Stimulated activated CD8-positive, alpha-beta memory T cell treated with anti-CD3 and anti-CD28 coated beads, Interleukin-15, amount 100 ng/mL, for 1 hour (primary cell): ENCODE measurements at places on chromosomes 6 and 20.
A peak's percentile ranks its signal among the peaks of the same experiment; 100 is the strongest.

DNA sequence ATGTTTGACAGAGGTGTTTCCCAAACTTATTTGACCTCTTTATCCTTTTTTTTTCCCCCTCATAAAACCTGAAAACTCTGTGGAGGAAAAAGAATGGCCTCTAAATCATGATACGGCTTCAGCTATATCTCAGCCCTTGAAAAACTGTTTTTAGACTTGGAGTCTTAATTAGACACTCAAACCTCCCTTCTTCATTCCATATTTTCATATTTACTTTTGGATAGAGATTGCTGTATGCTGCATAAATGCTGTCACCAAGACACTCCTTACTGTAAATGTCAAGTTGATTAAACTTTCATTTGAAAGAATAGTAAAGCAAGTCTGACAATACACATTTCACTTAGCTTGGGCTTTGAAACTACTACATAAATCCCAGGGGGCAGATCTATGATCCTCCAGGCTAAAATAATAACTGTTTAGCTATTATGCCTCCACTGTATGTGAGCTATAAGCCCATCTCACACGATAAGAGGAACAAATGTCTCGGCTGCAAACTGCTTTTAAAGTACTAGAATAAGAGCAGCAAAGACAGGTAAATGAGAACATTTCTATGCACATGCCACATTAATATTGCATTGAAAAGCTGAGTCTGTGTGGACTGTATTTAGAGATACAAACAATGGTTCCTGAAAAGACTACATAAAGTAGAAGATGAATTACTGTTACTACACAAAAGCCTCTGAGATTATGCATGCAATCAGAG lies 141.3 kb upstream of the HMGN3 start:
- DNase-seq = no peak

DNA sequence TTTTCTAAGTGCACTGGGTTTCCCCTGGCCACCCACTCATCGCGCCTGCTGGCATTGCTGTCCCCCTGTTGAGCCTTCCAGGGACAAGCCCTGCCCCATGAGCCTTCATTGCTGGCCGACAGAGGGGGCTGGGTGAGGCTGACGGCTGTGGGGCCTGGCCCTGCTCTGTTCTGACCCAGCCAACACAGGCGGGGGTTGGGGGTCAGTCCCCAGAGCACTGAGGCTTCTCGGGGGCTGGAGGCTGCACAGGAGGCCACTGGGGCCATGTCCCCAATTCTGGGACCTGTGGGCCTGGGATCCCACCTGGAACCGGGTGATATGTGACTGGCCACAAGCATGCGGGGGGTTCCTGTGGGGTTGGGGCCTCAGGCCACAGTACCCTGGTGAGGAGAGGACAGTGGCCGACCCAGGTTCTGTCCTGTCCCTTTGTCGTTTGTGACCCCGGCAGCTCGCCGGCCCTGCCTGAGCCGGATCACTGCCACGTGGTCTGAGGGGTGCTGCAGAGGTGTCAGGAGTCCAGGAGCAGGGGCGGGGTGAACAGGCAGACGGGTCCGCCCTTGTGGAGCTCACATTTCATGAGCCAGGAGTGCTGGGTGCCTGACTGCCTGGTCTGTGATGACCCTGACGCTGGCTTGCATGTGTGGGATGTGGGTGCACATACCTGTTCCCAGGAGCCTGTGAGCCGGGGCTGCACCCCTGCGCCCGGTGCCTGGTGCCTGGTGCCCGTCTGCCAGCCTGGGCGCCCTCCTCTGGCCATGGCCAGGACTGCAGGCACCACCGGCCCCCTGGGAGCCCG lies 2.1 kb upstream of the COL20A1 start:
- DNase-seq = peak; percentile 33

DNA sequence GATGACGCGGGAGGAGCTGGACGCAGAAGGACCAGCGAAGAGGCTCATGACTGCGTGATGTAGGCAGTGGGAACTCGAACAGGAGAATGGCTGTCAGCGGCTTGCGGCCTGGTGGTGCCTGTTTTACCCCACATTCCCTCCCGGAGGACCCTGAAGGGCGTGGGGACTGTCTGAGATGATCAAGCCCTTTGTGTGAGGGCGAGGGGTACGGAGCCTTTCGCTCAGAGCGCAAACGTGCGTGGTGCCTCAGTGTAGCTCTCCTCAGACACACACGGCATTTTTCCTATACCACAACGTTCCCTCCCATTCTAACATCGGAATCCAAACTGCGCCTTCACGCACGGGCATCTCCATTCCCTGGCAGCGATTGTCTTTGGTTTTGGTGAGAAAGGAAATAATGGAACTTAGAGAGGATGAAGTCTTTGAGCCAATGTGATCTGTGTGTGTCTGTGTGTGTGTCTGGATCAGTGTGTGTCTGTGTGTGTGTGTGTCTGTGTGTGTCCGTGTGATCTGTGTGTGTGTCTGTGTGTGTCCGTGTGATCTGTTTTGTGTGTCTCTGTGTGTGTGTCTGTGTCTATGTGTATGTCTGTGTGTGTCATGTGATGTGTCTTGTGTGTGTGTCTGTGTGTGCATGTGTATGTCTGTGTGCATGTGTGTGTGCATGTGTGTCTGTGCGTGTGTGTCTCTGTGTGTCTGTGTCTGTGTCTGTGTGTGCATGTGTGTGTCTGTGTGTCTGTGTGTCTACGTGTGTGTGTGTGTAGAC lies 5.3 kb downstream of the PTK6 start:
- no peak for DNase-seq

DNA sequence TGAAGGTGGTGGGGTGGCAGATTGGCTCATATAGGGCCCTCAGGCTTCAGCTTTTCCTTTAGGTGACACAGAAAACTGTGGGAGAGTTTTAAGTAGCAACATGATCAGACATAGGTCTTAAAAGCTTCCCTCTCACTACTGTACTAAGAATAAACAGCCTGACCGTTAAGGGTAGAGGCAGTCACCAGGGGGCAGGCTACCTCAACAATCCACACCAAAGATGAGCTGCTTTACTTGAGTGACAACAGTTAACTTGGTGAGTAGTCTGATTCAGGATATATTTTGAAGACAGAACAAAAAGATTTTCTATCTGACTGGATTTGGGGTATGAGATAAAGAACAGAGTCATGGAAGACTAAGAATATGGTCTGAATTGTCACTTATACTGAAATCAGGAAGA lies 193.1 kb upstream of the SHLD1 start:
- DNase-seq = peak; percentile 24

DNA sequence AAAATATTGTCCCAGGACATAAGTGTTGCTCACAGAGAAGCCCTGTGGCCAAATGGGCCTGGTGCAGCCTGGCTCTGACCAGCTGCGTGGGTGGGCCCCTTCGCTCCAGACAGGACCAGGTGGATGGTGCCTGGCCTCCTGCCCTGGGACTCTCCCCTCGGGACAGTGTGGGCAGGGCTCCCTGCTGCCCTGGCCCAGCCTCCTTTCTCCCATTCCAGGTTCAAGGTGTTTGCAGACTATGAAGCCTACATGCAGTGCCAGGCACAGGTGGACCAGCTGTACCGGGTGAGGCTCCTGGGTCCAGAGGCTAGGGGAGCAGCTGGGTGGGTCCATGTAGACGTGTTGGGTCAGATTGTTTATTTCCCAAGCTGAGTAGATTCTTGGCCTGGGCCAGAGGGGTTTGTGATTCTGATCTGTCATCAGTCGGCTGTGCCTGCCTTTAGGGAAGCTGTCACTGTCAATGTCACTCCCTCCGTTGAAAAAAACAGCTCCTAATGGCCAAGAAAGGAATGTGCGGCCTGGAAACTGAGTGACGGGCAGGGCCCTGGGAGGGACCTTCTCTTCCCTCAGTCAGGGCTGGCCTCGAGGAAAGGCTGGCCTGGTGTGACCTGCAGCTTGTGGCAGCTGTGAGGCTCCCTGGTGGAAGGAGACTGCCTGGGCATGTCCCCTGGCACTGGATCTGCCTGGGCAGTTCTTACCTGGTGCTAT lies 47.7 kb downstream of the PYGB start:
- DNase-seq = no peak

- no peak for DNase-seq
Observed at GRCh38 chr6:127100510-127101140, 17.8 kb upstream of the RSPO3 start.

- no peak for DNase-seq
Observed at GRCh38 chr6:144036835-144037195, 28.8 kb upstream of the PLAGL1 start.

DNA sequence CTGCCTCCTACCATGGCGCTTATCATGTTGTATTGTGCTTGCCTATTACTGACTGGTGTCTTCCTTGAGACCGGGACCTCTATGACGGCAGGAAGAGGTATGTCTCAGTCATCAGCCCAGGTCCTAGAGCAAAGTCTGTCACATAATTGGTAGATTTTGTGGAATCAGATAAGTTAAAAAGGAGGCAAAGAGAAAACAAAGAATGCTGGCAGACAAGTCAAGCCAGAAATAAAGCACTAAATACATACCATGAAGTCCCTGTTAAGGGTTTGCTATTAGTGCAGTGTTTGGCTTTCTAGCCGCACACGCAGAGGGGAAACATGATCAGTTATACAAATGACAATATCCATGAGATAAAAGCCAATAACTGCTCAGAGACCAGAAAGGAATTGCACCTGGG lies 6.0 kb downstream of the TOMM34 start:
- DNase-seq = no peak

DNA sequence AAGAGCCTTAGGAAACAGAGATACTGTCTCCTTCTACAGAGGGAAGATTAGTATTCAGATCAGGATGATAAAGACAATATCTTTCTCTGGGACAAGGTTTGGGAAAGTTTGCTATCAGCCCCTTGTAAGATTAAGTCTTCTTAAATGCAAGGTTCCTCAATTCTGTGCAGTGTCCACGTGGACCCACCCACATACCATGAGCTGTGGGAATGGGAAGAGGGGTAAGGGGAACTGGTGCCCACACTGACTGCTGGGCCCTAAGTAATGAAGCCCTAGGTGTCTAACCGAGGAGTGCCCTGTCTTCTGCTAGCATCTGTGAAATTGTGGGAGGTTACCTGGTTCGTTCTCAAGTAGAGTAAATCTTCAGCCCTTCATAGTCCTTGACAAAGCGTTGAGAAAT lies 5.8 kb upstream of the SSTR4 start:
- DNase-seq = no peak

- DNase-seq = no peak
Observed at GRCh38 chr20:63233924-63234323, 1.8 kb upstream of the BIRC7 start.

DNA sequence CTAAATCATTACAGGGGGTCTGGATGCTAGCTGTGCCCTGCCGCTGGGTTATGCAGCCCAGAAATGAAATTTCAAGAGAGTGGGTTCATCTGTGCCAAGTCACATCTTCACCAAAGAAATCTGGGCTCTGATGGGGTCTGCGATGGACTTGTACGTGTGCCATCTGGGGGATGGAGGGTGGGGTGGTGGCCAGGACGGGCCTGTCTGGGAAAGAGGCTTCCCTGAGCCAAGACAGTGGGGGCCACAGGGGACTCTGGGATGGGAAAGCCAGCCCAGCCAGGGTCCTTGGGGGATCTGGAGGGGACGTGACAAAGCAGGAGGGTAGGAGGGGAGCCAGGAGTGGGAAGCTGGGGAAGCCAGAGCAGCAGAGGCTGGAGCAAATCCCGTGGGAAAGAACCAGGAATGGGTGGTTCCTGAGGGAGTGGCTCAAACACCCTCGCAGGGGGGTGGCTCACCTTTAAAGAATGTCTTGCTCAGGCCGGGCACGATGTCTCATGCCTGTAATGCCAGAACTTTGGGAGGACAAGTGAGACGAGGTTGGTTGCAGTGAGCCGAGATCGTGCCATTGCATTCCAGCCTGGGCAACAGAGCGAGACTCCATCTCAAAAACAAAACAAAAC lies 36.3 kb upstream of the SULF2 start:
- no peak for DNase-seq

DNA sequence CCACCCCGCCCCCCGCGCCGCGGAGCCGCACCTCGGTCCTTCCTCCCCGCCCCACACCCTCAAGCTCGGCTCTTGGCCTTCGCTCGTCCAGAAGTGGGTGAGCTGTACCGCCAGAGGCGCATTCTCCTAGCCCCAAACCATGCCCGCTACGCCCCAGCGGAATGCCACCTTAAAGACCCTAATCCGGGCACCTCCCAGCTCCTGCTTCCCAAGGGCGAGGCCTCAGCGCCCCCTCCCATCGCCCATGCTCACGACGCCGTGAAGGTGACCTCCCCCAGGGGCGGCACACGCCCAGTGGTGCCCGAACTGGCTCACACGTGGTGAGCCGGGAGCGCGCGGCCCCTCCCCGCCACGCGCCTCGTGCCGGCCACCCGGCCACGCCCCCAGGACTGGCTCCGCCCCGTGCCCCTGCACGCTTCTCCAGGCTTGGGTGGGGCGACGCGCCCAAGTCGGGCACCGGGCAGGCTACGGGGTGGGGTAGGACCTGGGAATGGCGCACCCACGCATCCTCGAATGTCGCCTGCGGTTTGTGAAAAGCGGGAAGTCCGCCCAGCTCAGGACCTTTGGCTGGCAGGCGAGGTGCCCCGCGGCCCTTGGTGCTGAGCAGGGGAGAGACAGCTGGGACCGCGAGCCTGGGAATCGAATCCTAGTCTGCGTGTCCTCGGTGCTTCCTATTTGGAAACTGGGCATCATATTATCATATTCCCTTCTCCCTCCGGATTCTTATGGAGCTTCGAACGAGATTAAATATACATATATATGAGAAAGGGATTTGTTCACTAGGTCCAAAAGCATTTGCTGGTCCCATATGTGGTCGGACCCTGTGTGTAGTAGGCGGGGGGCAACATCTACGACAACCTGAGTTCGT lies 941 bp upstream of the SOX12 start:
- peak; percentile 79 for DNase-seq

DNA sequence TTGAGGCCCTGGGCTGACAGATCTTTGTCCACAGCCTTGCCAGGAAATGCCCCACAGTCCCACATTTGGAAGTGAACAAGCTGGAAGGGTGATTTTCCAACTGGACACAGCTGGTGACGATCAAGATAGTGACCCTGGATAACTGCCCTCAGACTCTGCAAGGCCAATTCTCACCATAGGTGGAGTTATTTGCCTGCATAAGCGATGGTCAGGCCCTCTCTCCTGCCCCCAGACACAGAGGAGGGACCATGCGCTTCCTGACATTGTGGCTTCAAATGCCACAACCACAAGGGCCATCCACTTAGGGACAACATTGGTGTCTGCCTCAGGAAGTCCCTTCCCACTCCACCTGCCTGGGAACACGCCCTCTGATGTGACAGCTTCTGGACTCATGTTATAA lies 96.0 kb downstream of the JPH2 start:
- DNase-seq = no peak

- no peak for DNase-seq
Observed at GRCh38 chr6:28225056-28225834, at the start of gene ZSCAN9. ZSCAN9 (plus strand) TSS chr6:28225275; CDS start chr6:28227085, 1,810 bp downstream.

DNA sequence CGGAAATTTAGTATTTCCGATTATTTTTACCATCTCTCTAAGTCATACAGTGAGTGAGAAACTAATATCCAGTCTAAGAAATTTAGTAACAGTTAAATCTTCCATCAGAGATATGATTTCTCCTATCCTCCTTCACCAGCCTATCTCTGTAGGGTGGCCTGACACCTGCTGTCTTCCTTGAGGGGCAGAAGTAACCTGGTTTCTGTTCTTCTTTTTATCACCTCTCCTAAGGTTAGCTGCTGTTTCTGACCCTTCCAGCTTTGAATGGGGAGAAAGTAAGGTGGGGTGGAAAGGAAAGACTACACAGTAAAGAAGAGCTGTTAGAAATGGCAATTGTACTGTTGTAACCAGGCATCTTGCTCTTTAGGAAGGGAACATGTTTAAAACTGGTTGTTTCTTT lies 447.7 kb downstream of the PHF3 start:
- DNase-seq = no peak
